NCI-H526 (cell line): ENCODE measurements at places on chromosomes 1 and 21.
A peak's percentile ranks its signal among the peaks of the same experiment; 100 is the strongest.

DNA sequence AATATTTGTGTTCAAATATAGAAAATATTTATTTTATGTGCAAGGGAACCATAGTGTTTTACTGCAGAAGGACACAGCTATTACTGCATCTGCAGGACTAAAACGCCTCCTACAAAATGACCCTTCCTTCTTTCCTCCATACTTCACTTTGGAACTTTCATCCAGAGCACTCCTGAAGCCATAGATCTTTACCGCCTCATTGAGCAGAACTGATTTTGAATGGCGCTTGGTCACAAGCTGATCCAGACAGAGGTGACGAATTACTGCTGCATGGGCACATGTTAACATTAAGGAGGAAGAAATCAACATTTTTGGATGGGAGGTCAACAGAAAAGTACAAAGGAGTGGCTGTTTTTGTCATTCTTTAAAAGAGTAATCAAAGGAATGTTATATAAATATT is 931.6 kb downstream of the NCAM2 start:
- no peak for DNase-seq

DNA sequence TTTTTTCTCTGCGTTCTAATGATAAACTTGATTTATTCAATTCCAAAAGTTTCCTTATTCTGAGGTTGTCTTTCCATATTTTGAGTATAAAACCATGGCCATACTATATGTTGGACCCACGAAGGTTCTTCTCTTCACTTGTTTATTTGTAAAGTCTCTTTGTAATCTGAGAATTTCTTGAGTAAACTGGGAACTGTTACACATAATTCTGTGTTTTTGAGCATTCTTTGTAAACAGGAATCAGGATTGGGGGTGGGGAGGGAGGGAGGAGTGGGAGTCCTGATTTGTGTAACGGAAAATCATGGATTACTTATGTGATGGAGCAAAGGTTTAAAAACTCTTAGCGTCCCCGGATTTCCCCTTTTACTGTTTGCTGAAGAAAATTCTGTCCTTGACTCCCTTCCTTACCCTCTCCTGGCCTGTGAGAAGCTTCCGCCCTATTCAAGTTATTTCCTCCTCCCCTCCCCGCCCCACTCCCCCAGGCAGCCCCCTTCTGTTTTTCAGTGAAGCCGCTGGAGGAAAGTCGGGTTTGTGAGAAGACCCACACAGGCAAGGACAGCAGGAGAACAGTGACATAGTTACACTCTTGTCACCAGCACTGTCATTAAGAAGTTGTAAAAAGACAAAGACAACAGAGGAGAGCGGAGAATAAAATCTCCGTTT is 6.4 kb upstream of the NBPF11 start:
- DNase-seq: no peak

DNA sequence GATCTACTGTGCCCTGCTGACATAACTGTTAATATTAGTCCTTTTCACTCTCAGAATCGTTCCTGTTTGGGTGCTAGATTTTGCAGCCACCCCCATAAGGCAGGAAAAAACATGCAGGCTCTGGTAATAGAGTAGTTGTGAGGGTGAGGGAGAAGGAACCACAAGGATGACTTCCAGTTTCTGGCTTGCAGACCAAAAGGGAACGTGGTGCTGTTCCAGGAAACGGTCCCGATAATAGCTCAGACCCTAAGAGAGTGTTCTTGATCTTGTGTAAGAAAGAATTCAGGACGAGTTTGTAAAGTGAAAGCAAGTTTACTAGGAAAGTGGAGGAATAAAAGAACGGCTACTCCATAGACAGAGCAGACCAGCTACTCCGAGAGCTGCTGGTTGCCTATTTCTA is 50.7 kb upstream of the RHOU start:
- no peak for DNase-seq

DNA sequence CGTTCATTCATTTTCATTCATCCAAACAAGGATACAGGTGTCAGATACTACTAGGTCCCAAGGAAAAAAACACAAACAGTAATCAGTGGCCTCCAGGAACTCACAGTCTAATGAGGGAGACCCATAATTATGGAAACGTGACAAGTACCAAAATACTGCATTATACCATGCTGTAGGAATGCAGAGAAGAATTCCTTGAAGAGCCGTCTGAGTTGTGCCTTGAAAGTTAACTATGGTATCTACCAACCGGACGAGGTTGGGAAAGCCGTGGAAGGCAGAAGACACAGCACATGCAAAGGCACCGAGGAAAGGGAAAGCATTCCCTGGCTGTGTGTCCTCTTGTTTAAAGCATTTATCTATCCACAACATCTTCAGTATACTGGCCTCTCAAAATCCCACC is 206.0 kb downstream of the DAB1 start:
- no peak for DNase-seq

DNA sequence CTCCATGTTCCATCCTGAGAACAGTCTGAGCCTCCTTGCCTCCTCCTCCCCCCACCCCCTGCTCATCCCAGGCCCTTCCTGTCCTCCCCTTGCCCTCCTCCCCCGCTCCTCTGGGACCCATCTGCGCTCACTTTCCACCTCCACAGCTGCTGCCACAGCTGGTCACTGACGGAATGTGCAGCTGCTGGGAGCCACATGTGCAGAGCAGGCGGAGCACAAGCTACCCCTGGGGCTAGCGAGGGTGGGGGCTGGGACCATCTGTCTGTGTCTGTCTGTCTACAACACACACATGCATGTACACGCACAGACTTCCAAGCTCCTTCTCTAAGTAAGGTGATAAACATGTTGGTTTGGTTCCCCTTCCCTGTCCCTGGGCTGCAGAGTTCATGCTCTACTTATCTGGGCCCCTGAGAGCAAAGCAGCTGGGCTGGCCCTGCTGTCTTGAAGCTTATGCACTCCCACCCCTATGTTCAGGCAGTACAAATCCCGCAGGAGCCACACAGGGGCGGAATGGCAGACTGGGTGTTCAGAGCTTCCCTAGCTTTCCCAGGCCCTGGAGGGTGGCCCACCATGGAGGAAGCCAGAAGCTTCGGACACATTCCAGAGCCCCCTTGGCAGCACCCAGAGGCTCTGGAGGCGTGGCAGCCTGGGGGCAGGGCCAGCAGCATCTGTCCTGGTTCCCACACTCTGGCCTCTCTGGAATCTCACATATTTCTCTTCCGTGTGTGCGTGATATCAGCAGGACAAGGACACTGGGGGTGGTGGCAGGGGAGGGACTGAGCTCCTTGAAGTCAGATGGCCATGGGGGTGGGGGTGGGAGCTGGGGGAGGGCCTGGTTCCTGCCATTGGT is 7.0 kb upstream of the HEYL start:
- DNase-seq: no peak

DNA sequence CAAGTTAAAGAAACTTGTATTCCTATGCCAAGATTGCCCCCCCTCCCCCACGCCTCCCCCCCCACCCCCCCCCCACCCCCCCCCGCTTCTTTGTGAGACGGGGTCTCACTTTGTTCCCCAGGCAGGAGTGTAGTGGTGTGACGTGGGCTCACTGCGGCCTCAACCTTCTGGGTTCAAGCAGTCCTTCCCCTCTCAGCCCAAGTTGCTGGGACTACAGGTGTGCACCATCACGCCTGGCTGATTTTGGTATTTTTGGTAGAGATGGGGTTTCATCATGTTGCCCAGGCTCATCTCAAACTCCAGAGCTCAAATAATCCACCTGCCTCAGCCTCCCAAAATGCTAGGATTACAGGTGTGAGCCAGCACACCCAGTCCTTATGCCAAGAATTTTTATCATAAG is 136.6 kb downstream of the POU2F1 start:
- no peak for DNase-seq

DNA sequence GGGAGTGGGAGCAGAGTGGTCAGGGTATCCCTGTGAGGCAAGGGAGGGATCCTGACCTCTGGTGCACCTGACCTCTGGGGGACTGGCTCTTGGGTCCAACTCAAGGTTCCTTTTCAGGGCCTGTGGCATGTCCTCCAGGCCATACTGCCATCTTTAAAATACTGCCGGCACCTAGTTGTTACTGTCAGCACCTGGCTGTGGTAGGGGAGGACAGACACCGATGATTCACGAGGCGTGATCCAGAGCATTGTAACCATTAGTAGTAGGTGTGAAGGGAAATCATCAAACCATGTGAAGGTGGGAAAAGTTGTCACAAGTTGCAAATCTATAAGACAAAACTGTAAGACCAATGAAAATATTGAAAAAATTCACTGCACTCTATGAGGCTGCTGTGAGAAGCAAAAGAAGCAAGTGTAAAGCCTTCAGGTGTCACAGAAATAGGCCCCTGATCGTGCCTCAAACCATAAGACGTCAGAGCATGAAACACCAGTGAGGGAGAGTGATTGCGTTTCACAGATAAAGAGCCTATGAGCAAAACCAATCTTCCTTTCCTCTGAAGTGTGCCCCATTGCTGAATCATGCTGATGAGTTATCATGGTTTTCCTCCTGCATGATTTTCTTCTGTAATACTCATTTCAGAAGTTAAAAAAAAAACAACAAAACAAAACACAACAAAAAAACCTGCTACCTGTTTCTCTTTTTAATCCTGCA is 55.3 kb downstream of the CDC7 start:
- no peak for DNase-seq

- no peak for DNase-seq
Observed at GRCh38 chr1:223824712-223825111, 21.0 kb downstream of the TP53BP2 start.

DNA sequence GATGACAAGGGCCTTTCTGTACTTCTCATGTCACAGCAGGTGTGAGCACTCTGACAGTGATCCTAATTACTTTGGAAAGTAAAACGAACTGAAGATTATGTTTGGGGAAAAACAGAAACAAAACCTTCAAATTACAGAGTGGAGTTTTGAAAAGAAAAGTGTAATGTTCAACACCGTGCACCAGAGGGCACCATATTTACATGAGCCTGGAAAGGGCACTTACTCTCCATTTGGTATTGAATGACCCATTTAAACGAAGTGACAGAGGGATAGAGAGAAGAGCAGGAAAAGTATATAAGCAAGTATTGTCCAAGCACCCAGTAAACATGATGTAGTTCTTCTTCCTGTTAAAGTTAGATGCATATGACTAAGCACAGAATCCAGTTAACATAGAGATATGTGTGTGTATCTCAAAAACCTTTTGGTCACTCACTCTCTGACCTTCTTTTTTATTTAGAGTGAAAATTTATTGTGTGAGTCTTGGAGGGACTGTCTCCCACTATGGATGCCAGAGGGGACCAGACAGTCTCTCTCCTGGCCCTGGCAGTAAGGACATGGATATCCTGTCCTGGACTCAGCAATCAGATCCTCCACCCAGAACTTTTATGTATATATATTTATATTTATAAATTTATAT is 3.8 kb upstream of the RGSL1 start:
- peak; percentile 81 for DNase-seq

DNA sequence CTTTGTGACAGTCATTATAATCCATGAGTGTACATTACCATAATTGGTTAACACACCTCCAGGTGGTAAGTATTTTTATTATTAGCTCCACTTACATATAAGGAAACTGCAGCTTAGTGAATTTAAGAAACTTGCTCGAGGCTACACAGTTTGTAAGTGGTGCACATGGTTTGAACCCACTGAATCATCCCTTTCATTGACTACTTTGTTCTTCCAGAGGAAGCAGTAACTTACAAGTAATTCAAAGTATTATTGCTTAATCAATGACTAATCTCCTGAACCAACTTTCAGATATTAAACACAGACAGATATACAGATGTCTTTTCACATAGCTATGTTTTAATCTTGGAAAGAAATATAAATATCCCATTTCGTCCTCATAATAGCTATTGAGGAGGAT is 18.7 kb upstream of the CLDN8 start:
- DNase-seq: no peak

DNA sequence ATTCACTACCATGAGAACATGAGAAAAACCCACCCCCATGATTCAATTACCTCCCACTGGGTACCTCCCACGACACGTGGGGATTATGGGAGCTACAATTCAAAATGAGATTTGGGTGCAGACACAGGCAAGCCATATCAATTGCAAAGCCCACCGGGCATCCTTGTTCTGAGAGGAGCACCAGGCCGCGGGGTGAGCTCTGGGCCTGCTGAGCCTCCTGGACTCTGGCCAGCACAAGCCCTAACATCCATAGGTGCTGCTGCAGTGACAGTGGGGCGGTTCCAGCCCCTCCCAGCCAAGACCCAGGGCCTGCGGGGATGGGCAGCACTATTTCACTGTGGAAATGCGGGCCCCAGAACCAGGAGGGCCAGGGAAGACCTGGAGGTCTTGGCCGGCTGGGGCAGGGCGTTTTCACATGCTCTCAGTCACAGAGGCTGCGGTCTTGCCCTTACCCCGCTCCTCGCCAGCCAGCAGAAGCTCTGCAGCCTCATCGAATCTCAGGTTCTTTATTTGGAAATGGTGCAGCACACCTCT is 103.8 kb downstream of the PCBP3 start:
- no peak for DNase-seq

- no peak for DNase-seq
Observed at GRCh38 chr1:85762804-85763203, 54.6 kb upstream of the ZNHIT6 start.

GRCh38 chr21:36477001-36477400 is 2.9 kb downstream of the CLDN14 start:
- DNase-seq: no peak

DNA sequence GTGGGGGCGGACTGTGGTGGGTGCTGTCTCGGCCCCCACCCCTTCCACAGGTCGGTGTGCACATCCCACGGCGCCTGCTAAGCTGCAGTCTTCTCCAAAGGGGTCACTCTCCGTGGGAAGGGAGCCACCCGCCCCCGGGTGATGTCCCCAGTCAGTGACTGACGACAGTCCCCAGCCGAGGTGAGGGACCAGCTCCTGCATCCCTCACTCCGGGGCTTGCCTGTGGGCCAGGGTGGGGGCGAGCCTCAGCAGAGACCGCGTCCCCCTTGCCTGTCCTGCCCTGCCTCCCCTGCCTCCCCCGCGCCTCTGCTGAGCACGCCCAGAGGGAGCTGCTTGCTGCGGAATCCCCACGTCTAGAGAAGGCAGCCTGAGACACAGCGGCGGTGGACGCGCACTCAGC is 35.9 kb upstream of the PDE9A start:
- no peak for DNase-seq

- no peak for DNase-seq
Observed at GRCh38 chr1:60173006-60173405, 99.4 kb upstream of the C1orf87 start.

DNA sequence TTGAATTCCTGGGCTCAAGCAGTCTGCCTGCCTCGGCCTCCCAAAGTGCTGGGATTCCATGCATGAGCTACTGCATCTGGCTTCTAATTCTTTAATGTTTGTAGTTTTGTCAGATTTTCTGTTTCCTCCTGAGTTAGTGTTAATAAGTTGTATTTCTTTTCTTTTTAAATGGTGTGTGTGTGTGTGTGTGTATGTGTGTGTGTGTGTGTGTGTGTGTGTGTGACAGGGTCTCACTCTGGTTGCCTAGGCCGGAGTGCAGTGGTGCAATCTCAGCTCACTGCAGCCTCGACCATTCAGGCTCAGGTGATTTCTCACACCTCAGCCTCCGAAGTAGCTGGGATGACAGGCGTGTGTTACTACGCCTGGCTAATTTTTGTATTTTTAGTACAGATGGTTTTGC is 50.2 kb downstream of the ADARB1 start:
- DNase-seq: no peak

GRCh38 chr1:226738421-226738994 is 574 bp downstream of the ITPKB start:
- DNase-seq: no peak

- no peak for DNase-seq
Observed at GRCh38 chr1:60895252-60895651, 187.1 kb upstream of the NFIA start.

- no peak for DNase-seq
Observed at GRCh38 chr1:15788624-15789301, 18.7 kb downstream of the UQCRHL start.

- DNase-seq: no peak
Observed at GRCh38 chr1:244659694-244660093, 6.8 kb downstream of the DESI2 start.
